Stimulated activated CD4-positive, alpha-beta T cell treated with anti-CD3 and anti-CD28 coated beads, Interleukin-1b, Interleukin-23, amount 100 ng/mL, for 1 hour (primary cell): ENCODE measurements at places on chromosomes 1 and 21.

- DNase-seq: no peak
Measured at GRCh38 chr1:171434717-171435346, 50.5 kb upstream of the PRRC2C start.

- DNase-seq: no peak
Measured at GRCh38 chr1:116861137-116861536, 48.6 kb upstream of the PTGFRN start.

DNA sequence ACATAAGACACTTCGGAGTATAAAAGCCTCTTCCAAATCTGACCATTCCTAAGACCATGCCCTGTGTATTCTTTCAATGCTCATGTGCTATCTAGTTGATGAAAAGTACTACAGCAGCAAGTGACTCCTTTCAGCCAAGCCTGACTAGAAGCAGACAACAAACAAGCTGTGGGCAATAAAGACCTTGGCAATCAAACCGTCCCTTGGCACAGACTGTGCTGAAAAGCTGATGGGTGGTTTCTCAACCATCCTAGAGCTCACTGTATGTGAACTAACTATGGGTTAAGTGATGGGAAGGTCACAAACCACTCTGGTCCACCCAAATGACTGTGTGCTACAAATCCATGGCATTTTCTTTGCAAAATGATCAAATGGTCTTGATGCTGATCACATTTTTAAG is 94.0 kb downstream of the KIAA0319L start:
- no peak for DNase-seq

DNA sequence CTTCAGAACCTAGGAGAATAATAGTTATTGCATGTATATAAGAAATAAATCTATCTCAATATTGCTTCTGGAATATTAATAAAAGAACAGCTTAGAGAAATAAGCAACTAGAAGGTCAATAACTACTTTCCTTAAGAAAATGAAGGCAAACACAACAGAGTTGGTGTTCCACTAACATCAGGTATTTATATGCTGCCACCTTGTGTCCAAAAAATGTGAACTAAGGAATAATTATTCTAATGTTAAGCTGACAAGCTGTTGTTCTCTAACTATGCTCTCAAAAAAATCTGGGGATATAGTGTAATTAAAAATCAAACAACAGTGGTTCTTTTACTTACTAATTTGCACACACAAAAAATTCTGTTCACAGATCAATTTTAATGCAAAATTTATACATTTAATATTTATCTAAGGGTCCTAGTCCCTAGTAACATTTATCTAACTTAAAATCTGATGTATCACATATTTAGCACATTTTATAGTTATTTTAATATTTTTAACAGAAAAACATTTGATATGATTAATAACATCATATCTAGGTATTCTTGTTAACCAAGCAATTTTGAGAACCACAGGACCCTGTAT is 39.6 kb downstream of the UCHL5 start:
- DNase-seq: no peak
